LHCN-M2 (cell line): ENCODE measurements at places on chromosomes 3 and 15.

GRCh38 chr15:95664450-95664849 lies 666.0 kb upstream of the NR2F2 start:
- peak; percentile 20 for DNase-seq

GRCh38 chr3:24514119-24514518 lies 19.5 kb upstream of the THRB start:
- DNase-seq: no peak

DNA sequence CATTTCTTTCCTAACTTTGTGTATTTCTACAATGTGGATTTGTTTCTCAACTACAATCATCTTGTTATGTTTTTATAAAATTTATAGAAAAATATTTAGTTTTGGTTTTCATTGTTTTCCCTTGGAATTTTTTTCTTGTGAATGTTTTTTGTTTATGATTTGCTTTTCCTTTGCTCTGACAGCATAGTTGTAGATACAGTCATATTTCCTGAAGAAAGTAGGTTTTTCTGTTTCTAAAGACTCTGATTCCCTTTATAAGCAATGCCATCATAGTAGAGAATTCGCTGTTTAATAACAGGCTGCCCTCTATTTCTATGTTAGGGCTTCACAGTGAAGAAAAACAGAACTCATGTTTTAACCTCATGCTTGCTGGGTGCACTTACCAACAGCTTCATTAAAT lies 482.3 kb downstream of the ZBBX start:
- DNase-seq: no peak

DNA sequence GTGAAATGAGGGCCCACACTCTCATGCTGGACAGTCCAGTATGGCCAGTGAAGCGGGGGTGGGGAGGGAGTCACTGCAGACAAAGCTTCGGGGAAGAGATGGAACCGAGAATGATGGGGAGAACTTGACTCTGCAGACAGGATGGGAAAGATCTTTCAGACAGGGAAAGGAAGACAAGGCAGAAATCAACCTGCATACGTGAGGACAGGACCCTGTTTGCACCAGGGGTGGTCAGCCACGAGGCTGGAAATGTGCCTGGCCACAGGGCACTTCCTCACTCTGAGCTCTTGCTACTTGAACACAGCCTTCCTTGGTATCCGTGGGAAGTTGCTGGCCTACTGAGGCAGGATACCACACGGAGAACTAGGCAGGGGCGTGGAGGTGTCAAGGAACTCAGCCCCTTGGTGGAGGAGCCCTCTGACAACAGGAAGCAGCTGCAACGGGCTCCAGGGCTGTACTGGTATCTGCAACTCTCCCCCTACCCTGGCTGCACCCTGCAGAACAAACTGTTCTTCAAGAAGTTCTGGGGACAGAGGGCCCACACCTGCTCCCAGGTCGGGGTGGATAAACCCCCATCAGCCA lies 9.3 kb upstream of the SRP14 start:
- peak; percentile 52 for DNase-seq

- no peak for DNase-seq
Observed at GRCh38 chr3:69255928-69256327, 130.0 kb downstream of the FRMD4B start.

- no peak for DNase-seq
Observed at GRCh38 chr3:53078656-53079055, 32.8 kb upstream of the SFMBT1 start.

GRCh38 chr3:149377408-149378364 lies at the start of gene TM4SF1:
TM4SF1 (minus strand) TSS chr3:149377649; CDS start chr3:149377547, 102 bp downstream.
- DNase-seq: peak; percentile 99

DNA sequence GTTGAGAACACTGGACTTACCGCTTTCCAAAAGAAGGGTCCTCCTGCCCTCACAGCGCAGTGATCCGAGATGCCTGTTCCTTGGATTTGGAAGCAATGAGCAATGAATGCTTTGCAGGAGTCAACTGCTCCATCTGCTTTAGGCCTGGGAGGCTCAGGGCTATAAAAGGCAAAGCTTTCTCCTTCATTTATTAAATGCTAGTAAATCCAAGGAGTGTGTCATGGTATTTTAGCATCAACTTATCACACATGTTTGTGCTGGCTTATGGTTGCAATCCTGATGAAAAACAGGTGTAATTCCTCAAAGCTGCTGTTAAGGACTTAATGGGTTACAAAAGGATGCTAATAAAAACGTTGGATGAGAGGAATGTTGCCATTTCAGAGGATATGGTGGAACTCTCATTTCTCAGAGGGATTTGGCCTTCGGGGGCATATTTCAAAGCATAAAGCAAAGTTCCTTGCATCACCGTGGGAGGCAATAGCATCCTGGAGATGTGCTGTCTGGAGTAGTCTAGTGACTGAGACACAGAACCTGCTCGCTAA lies 158.5 kb upstream of the TPM1 start:
- DNase-seq: no peak

- DNase-seq: peak; percentile 59
Observed at GRCh38 chr3:30535525-30535924, 70.9 kb upstream of the TGFBR2 start.

DNA sequence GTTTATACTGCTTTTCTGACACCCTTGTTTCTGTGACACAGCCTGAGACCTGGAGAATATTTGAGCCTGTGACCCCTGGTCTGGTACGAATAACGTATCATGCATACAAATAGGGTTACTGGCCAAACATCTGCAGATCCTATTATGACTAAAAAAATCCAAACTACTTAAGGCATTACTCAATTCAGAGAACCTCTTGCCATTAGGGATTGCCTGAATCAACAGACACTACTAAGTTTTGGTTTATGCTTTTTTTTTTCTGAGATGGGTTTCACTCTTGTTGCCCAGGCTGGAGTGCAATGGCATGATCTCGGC lies 35.4 kb downstream of the OSBPL10 start:
- DNase-seq: peak; percentile 62

DNA sequence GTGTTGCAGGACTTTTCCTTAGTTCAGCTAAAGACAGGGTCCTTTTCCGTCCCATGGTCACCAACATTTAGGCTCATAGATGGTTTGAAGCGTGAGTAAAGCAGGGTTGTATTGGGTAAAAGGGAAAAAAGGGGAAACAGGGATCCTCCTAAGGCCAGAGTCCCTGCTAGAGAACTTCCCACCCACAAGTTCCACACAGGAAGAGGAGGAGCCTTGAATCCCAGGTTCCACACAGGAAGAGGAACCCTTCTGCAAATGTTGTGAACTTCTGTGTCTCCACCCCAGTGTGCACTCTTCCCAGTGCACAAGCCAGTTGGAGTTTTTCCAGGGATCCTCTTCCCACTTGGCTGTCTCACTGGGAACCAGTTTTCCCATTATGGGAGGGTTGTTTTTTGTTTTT lies 27.6 kb upstream of the ATP8B4 start:
- DNase-seq: no peak

GRCh38 chr15:71780115-71780976 lies 30.0 kb upstream of the NR2E3 start:
- peak; percentile 80 for DNase-seq

- DNase-seq: no peak
Observed at GRCh38 chr3:190018460-190018859, 102.2 kb downstream of the P3H2 start.

DNA sequence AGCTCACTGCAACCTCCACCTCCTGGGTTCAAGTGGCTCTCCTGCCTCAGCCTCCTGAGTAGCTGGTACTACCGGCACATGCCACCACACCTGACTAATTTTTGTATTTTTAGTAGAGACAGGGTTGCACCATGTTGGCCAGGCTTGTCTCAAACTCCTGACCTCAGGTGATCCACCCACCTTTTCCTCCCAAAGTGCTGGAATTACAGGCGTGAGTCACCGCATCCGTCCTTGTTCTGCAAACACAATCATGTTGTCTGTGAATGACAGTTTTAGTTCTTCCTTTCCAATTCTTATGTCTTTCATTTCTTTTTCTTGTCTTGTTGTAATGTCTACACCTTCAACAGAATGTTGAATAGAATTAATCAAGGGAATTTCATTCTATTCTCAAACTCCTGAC lies 16.3 kb upstream of the SMCO1 start:
- no peak for DNase-seq

DNA sequence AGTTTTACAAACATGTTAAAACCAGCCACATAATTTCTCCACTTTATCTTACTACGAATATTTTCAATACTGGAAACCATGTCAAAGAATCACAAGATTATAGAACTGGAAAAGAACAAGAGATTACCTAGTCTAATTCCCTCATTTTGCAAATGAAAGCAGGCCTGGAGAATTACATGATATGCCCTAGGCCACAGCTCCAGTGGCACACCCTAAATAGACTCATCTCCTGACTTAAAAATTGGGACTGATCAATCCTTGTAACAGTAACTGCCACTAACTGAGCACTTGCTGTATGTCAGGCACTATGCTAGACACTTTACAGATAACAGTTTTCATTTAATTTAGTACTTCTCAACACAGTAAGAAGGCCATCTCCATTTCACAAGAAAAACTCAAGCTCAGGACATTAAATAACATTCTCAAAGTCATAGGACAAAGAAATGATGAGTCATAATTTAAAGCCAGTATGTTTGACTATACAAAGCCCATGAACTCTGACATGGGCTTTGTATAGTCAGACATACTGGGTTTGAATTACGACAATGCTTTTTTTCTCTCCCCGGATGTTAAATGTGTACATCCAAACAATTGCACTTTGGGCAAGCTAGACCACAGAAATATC lies 9.4 kb downstream of the IGSF11 start:
- no peak for DNase-seq

DNA sequence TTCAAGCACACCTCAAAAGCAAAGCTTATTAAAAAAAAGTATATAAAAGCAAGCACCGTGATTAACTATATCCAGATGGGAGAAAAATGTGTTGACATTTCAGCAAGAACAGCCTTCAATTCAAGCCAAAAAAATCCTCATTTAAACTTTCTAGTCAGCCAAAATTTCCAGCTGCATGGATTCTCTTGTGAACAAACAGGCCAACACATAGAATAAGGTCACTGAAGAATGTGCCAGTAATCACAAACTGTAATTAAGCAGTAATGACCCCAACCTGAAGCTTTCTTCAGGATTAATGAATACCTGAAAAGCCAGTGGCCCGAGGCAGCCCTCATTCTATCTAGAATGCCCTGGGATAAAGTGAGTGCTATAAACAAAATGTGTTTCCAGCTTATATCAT lies 130.7 kb upstream of the KCNMB2 start:
- no peak for DNase-seq

DNA sequence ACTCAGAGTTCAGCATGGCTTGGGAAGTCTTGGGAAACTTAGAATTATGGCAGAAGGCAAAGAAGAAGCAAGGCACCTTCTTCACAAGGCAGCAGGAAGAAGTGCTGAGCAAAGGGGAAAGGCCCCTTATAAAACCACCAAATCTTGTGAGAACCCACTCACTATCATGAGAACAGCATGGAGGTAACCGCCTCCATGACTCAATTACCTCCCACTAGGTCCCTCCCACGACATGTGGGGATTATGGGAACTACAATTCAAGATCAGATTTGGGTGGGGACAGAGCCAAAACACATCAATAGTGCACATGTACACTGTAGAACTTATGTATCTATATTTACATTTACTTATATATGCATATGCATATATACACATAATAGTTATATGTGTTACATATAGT lies 565.3 kb upstream of the NR2F2 start:
- no peak for DNase-seq

DNA sequence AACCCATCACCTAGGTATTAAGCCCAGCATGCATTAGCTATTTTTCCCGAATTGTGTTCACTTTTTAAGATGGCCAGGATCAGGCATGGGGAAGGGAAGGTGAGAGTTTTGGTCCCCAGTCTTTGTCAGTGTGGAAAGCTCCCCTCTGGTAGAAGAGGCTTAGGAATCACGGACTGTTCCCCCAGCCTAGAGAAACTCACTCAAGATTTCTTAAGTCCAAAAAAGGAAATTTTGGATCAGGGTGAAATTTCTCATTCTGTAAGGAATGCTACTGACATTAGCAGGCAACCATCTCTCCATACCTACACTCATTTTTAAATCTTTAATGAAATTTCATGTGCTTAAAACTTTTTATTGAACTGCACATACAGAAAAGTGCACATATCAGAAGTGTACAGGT lies 70.3 kb upstream of the GALNT15 start:
- DNase-seq: no peak

DNA sequence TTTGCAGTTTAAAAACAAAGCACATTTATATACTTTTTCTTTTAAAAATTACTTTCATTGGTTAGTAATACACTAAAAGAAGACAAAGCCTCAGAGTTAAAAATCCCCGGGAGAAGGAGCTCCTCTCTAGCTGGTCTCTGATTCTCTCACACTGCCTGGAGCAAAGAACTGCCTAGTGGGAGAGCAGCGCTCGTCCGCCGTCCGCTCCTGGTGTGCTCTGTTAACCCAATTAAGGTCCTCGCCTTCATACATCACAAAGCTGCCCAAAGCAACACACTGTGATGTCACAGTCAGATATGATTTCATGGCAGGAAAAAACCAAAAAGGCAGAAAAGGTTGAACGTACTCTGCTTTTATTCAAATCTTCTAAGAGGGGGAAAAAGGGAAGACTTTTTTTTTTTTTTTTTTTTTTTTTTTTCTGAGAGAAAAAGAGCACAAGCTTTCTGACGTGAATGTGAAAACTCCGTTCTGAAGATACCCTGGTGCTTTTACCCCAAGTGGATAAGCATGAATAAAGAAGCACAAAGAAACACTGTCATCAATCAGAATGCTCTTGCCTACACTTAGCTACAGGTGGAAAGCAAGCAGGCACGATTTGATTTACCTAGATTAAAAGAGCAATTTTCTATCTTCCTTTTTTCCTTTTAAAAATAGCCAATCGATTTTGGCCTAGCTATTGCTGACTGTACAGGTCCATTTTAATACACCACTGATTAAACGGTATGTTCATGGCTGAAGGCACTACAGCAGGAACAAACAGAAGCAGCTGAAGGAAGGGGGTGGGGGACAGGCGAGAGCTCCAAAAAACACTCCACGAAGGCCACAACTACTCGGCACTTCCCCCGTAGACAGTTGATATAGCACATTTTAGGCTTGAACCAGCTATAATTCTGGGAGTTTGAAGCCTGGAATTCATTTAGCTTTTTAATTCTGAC lies 115.2 kb downstream of the TIGIT start:
- DNase-seq: peak; percentile 34

DNA sequence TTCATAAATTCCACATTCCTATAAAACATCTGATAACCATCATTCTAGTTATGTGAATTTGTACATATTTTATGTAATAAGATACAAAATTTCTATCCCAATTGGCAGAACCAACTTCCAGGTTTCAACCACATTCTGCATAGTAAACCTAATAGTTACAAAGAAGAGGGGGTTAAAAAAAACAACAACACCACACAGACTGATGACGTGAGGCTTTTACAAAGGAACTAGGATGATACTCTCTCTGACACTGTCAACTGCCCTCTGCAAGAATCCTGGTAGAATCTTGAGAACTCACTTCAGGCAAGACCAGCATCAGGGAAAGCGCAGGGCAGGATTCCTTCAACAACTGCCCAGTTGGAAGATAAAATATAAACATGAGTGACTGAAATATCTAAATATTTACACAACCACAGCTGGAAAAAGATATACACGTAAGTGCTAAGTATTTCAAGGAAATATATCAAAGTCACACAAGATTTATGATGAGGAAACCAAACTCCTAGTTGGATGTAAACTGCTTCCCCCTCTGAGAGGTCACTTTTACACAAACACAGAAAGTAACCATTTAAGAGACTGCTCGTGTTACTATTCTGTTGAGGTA lies 816.4 kb downstream of the ROBO1 start:
- DNase-seq: no peak
